ENCODE measurements at places on chromosomes 5 and 9.

DNA sequence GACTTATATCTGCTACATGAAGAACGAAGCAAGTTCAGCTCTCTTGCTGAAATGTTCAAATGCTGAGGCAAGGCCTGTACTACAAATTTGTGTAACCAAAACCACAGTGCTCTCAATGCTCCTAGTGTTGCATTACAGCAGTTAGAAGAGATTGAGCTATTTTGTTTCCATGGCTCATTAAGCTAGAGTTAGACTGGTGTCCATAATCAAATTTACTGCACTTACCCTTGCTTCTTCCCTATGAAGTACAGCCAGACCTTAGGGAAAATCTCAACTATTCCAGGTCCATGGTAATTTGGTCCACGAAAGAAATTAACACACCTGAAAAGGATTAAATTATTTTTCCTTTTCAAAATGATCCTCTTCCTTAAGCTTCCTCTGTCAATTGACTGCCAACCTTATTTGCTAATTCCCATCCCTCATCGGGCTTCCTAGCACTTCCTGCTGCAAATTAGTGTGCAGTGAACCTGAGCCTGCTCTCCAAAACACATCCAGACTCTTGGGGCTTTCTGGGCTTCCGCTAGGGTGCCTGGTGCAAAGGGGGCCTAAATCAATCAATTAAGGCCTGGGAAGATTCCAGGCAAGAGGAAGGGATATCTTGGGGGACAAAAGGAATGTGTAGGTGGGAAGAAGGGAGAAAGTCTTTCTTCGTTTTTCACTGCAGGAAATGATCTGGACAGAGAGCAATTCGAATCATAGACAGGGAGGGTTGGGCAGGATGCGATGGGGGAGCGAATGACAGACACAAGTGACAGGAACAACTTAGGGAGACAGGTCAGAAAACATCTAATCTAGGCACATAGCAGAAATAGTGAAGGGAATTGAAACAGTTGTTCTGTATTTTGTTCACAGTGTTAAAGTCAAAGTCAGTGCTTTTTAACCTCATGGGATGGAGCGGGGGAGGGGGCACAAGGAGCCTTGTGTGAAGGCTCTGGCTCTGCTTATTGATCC is 542.4 kb downstream of the RAB3C start:
- DNase-seq = no peak

- no peak for DNase-seq
Observed at GRCh38 chr5:34957321-34957720, 28.0 kb downstream of the DNAJC21 start.

- DNase-seq = no peak
Observed at GRCh38 chr5:57983426-57983825, 476.5 kb downstream of the PLK2 start.

- no peak for DNase-seq
Observed at GRCh38 chr5:160231783-160232342, 2.6 kb downstream of the FABP6 start.

All from stimulated activated CD8-positive, alpha-beta memory T cell treated with anti-CD3 and anti-CD28 coated beads, Interleukin-15, amount 100 ng/mL, for 24 hours (primary cell).